ENCODE measurements at places on chromosomes 3 and 15.
A peak's percentile ranks its signal among the peaks of the same experiment; 100 is the strongest.

- peak; percentile 32 for DNase-seq
Observed at GRCh38 chr3:115662356-115662755, 39.0 kb downstream of the GAP43 start.

- DNase-seq: no peak
Observed at GRCh38 chr3:129045675-129046036, 14.9 kb upstream of the GP9 start.

DNA sequence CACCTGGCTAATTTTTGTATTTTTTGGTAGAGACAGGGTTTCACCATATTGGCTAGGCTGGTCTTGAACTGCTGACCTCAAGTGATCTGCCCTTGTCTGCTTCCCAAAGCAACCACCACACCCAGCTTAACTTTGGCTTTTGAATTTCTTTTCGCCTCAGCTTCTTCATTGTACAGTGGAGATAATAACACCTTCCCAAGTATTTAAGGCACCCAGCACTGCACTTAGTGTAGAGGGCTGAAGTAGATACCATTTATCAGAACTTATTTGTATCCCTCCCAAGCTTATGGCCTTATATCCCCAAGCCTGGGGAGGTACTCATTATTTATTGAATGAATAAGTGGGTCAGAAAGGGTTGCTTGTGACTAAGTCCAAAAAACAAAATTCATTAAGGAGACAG lies 2.3 kb downstream of the SQOR start:
- DNase-seq: no peak

GRCh38 chr3:147851062-147851461 lies 441.9 kb downstream of the ZIC1 start:
- no peak for DNase-seq

GRCh38 chr3:57147071-57147470 lies 18.1 kb downstream of the IL17RD start:
- no peak for DNase-seq

DNA sequence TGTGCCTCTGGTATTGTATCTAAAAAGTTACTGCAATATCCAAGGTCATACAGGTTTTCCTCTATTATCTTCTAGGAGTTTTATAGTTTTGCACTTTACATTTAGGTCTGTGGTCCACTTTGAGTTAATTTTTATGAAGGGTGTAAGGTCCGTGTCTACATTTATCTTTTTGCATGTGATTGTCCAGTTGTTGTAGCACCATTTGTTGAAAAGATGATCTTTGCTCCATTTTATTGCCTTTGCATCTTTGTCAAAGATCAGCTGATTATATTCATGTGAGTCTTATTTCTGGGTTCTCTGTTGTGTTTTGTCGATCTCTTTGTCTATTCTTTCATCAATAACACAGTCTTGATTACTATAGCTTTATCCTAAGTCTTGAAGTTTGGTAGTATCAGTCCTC lies 6.7 kb downstream of the CHRNA7 start:
- no peak for DNase-seq

GRCh38 chr3:102484363-102484762 lies 49.5 kb downstream of the ZPLD1 start:
- no peak for DNase-seq

- DNase-seq: no peak
Observed at GRCh38 chr15:85929786-85930185, 135.1 kb upstream of the KLHL25 start.
